ENCODE measurements at places on chromosomes 1 and 21.

DNA sequence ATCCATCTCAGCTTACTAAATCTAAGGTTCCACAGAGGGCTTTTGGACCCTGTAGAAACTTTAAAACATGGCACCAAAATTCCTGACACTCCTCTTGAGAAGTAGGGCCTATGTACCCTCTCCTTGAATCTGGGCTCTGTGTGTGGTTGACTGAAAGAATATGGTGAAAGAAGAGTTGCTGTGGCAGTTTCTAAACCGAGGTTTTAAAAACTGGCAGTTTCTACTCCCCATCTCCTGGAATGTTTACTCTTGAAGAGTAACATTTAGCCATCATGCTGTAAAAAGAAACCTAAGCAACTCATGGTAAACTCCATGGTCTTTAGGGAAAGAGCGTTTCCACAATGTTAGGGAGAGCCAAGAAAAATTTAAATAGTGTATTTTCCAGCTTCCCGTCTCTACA, 4.6 kb upstream of the CMPK1 start:
- DNase-seq, result no peak

- DNase-seq, result no peak
Observed at GRCh38 chr1:228194436-228194835, 13.4 kb upstream of the OBSCN start.

- DNase-seq, result peak; percentile 93
Observed at GRCh38 chr1:10507111-10507879, 32.5 kb downstream of the PEX14 start.

GRCh38 chr21:41098076-41098475, 69.9 kb upstream of the BACE2 start:
- DNase-seq, result no peak

DNA sequence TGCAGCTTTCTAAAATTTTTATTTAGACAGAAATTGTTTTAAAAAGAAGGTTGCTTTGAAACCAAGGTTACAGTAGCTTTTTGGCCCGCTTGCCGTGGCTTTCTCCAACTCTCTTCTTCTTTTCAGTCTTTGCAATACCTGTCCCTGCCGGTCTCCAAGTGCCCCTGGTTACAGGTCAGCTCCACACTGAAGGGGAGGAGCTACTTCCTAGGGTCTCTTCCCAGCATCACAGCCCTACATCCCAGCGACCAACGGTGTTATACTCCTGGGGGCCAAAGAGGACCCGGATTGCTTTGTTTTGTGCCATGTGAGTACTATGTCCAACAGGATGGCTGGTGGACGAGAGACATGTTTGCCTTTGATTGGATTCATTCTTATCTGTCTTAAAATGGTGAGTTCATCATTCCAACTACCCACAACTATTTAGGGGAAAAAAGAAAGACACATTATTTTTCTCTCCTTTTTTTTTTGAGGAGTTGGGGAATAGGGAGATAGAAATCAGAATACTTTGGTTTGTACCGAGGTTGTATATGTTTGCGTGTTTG, at the start of gene FNDC7:
Gene FNDC7, plus strand, starts transcription at position 303 of the 545 bp plus-strand sequence. Its CDS starts 26 bp downstream, at position 329.
- no peak for DNase-seq

GRCh38 chr1:156496211-156496761, 4.3 kb downstream of the MEF2D start:
- DNase-seq, result no peak
